ENCODE measurements at places on chromosomes 1 and 21.

GRCh38 chr1:186819563-186819962 is 9.2 kb upstream of the PLA2G4A start:
- DNase-seq = no peak

DNA sequence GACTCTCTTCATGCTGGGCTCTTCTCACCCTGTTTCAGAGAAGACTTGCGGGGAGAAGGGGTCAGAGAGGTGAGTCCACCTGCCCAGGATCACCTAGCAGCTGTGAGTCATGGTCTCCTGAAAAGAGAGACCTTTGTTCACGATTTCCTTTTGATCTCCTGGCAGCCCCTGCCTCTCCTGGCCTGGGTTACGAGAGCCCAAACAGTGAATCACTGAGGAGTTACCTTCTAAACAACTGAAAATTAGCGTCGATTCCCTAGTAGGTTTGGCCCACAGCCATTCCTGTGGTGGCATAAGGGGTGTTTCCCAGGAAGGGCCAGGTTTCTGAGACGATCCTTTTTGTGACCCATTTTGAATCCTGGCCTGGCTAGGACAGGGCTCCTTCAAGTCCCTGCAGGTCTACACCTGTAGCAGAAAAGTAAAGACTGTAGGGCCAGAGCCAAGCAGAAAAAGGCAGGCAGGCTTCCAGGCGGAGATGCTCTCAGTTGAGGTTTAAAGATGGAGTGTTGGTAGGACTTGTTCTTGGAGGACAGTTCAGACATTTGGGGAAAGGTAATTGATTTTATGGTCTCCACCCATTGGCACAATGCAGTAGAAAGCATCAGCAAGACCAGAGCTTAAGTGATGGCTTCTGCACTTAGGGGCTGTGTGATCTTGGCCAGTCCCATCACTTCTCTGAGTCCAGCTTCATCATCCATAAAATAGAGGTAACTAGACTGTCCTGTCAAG is 2.1 kb upstream of the PLA2G2E start:
- DNase-seq = no peak

GRCh38 chr1:160064746-160065145 is 5.2 kb downstream of the KCNJ10 start:
- no peak for DNase-seq

DNA sequence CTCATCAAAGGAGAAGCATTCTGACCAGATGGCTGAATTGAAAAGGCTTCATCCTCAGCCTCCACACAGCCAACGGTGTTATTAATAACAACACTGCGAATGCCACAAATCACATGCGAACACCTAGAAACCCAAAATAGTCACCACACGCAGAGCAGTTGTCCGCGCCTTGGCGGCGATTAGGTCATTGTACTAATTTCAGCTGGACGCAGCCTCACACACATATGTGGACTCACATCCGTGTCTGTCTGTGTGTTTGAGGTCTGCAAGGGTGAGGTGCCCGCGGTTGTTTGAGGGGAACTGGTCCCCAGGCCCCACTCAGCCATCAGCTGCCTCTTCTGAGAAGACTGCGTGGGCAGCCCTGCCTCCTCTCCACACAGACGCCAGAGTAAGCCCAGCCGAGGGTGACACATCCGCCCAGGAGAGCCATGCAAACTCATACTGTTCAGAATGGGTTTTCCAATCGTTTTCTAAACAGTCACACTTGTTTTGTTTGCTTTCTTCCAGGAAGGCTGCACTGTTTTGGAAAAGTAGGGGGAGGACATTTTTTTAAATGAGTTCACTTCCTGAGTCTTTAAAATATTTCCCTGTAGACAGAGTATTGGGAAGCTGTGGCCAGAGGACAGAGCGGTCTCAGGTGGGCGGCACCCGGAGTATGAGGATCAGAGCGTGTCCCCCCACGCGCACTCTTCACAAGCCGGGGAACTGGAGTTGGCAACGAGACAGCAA is 53.4 kb downstream of the TOMM20 start:
- no peak for DNase-seq

DNA sequence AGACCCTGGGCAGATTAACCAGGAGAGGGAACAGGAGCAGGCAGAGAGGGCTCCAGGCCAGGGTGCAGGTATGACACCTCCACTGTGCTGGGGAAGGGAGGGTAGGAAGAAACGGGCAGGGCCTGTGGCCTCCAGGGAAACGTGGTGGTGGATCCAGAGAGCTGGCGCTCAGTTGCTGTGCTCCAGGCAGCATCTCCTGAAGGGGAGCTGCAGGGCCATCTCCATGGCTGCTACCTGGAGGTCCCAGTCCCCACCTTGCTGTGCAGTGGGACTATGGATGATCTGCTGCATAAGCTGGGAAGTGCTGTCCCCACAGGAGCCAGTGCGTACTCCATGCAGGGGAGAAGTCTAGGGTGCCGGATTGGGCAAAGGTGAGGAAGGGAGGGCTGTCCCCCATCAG is 125.9 kb upstream of the RUNX3 start:
- DNase-seq = no peak

Data from D341Med (cell line).